Smooth muscle cell of the coronary artery (primary cell): ENCODE measurements at places on chromosomes 1 and 21. TPM values are rescaled to one million over a fixed set of nuclear protein-coding genes. Genes with fewer than 3 reads are reported as not detected.

GSTM5 gene
- 0.60 and 9.0 TPM in 2 replicates for total RNA-seq

ATP1A4 gene
- not detected in 2 replicates for total RNA-seq

S100A14 gene
- 0.12 and 0.30 TPM in 2 replicates for total RNA-seq

OR2L8 gene
- total RNA-seq = not detected in 2 replicates

LCE1B gene
- total RNA-seq = not detected in 2 replicates
